ENCODE measurements at places on chromosomes 5 and 9. TPM values are rescaled to one million over a fixed set of nuclear protein-coding genes. Genes with fewer than 3 reads are reported as not detected.

- DNase-seq: no peak
Observed at GRCh38 chr5:78563621-78564020, 85.0 kb downstream of the LHFPL2 start.

DNA sequence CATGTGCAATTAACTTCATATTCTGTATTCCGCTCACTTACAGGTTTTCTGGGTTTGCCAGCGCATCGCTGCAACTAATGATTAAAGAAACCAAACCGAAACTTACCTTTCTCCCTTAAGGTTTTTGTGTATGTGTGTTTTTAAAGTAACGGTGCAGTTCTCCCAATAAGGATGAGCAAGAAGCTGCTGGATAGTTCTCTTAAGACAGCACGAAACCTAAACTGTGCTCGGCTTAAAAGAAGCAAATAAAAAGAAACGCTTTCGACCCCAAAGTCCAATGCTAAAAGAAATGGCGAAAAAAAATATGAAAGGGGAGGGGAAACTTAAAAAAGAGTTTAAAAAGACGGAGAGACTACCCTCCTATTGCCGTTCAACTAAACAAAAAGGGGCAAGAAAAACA lies 340 bp downstream of the ELAVL2 start:
- peak; percentile 4 for DNase-seq

Gene SLC46A2
- total RNA-seq: not detected

Gene TAF9
- total RNA-seq: 29.3 TPM

- no peak for DNase-seq
Observed at GRCh38 chr9:87718852-87719612, 6.9 kb upstream of the CTSL start.

Gene CLIC3
- total RNA-seq: 4.3 TPM

DNA sequence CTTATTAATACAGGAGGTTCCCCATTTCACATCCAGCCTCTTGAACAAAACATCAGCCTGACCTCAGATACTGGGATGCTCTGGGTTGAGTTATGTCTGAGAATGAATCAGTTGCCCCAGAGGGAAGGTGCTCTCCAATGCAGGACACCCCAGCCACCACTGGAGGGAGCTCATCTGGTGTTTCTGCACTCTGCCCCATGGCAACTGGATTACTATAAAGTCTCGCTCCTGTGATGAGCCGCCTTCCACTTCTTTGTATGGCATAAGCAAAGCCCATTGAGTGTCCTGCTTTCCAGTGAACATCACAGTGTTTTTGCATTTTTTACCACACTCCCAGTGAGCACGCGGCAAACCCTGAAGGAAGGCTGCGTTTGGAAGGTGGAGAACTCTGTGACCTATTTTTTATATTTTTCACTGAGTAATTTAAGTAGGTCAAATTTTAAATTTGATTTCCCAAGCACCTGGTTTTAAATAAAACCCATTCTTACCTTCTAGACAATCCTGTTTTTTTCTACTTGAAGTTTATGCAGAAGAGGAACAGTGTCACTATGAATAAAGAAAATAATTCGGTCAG lies 176.9 kb upstream of the WWC1 start:
- peak; percentile 4 for DNase-seq

DNA sequence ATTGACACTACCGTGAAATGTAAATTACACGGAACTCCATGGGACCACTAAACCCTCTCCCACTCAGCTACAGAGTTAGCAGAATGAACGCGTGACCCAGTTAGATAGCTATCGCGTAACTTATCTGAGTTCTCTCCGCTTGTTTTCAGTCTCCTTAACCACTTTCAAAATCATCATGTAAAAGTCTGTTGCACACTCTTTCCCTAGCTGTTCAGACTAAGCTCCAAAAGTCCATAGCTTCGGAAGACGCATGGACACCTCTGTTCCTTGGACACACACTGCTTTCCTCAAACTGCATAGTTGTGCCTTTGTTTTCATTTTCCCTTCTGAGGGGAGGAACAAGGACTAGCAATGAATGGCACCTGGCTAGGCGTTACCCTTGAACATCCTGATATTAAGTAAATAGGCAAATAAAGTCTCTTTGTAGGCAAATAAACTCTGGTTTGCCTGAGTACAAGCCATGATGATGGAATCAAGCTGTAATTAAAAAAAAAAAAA lies 83.3 kb downstream of the DAPK1 start:
- no peak for DNase-seq

All from fibroblast of the aortic adventitia (primary cell).